ENCODE measurements at places on chromosomes 1 and 21. TPM values are rescaled to one million over a fixed set of nuclear protein-coding genes. Genes with fewer than 3 reads are reported as not detected.
A peak's percentile ranks its signal among the peaks of the same experiment; 100 is the strongest.

- H3K27ac ChIP-seq = no peak overlapping the region
- no peaks in the 10 kb centered on the region for H3K36me3 ChIP-seq
- H3K27me3 ChIP-seq = no peaks in the 10 kb centered on the region
- H3K4me3 ChIP-seq = no peak overlapping the region
- H3K4me1 ChIP-seq = no peaks in the 10 kb centered on the region
- no peak for DNase-seq
These were observed 41.7 kb downstream of the COQ8A start for GRCh38 chr1:226981838-226982237.

GRCh38 chr1:84156210-84156621, 12.1 kb downstream of the PRKACB start:
- no peak for DNase-seq
- H3K4me1 ChIP-seq = peaks cover 65% of the 10 kb centered on the region
- H3K27me3 ChIP-seq = no peaks in the 10 kb centered on the region
- H3K27ac ChIP-seq = peak overlapping the region; percentile 64

DNA sequence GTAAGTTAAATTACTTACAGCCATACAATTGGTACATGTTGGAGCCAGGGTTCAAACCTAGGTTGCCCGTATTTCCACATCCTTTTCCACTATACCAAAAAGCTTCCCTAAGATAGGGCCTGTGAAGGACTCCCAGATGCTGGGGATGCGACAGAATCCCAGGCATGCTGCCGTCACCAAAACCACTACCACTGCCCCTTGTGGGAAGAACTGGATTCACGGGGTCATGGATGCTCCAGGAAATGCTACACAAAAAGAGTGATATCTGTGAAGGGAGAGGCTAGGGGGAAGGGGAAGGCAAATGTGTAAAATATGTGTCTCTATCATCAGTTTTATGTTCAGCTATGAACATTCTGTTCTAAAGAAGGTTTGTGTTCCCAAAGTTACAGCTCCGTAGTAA, 133.9 kb upstream of the IVNS1ABP start:
- no peak for DNase-seq
- H3K4me3 ChIP-seq = no peak overlapping the region
- no peak overlapping the region for H3K27ac ChIP-seq
- H3K4me1 ChIP-seq = peaks cover 20% of the 10 kb centered on the region
- H3K36me3 ChIP-seq = peaks cover 17% of the 10 kb centered on the region
- H3K27me3 ChIP-seq = no peaks in the 10 kb centered on the region

- H3K27ac ChIP-seq = no peak overlapping the region
- no peaks in the 10 kb centered on the region for H3K4me1 ChIP-seq
- DNase-seq = no peak
- H3K36me3 ChIP-seq = peaks cover 20% of the 10 kb centered on the region
- H3K27me3 ChIP-seq = no peaks in the 10 kb centered on the region
- H3K4me3 ChIP-seq = no peak overlapping the region
These were observed 55.2 kb downstream of the DEGS1 start for GRCh38 chr1:224238212-224238611.

PRR9 gene
- total RNA-seq = not detected

- H3K4me1 ChIP-seq = peaks cover 2% of the 10 kb centered on the region
- DNase-seq = no peak
- peaks cover 66% of the 10 kb centered on the region for H3K27me3 ChIP-seq
- H3K36me3 ChIP-seq = peaks cover 2% of the 10 kb centered on the region
- H3K27ac ChIP-seq = no peak overlapping the region
- H3K4me3 ChIP-seq = no peak overlapping the region
These were observed 14.8 kb downstream of the SIM2 start for GRCh38 chr21:36713746-36714145.

DNA sequence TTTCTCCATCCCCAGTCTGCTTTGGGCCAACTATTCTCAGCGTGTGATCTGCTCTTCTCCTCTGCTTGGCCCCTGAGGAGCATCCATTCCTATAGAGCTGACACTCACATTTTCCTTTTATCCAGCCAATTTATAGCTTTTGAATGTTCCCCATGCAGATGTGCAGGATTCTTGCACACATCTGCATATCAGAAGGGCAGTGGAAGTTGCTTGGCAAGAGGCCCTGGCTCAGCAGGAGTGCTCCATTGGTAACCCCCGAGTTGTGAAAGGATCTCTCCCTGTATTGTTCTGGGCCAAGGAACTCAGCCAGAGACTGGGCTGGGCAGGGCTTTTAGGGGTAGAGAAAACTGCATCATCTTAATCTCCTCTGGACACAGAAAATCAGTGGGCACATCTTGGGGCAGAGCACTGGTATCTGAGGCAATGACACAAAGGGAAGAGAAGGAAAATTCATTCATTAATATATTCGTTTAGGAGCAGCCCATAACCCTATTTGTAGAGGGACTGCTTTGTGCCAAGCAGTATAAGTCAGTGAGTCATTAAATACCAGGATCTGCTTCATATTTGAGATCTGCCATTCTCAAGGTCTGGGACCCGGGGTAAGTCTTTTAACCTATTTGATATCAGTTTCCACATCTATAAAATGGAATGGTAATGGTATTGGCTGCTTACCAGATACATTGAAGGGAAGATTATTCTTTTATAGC, 31.0 kb upstream of the BEND5 start:
- DNase-seq = no peak
- H3K27me3 ChIP-seq = peaks cover 4% of the 10 kb centered on the region
- H3K4me3 ChIP-seq = no peak overlapping the region
- H3K4me1 ChIP-seq = no peaks in the 10 kb centered on the region

DNA sequence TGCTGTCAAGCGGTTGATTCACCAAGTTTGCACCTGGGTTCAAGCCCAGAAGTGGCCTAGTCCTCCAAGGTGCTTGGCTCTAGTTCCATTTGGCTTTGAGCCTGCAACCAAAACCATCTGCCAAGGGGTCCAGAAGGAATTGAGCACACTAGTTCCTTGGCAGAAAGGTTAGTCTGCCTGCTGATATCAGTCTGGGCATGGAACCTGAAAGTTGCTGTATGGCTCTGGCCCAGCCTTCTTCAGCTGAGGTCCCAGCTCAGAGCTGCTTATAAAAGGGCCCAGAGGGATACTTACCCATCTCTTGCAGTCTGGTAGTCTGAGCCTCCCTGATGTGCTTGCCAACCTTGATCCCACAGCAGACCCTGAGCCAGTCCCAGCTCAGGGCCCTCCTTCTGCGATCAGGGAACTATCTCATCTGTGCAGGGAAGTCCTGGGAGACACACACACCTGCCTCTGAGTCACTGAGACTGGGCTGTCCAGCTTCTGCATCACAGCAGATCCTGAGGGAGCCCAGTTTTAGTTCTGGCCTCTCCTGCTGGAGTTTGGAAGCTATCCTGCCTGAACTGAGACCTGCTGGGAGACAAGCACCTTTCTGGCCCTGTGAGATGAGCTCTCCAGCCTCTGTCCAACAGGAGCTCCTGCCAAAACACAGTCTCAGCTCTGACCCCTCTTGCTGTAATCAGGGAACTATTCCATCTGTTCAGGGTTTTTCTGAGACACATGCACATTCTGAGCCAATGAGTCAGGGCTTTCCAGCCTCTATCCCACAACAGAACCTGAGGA, 75.8 kb downstream of the CTH start:
- no peak overlapping the region for H3K27ac ChIP-seq
- H3K27me3 ChIP-seq = peaks cover 10% of the 10 kb centered on the region
- no peaks in the 10 kb centered on the region for H3K4me1 ChIP-seq
- H3K36me3 ChIP-seq = no peaks in the 10 kb centered on the region
- no peak overlapping the region for H3K4me3 ChIP-seq
- no peak for DNase-seq

TNFRSF4 gene
- total RNA-seq = 2.9 TPM

RNF223 gene
- total RNA-seq = not detected

- H3K36me3 ChIP-seq = peaks cover 2% of the 10 kb centered on the region
- no peak for DNase-seq
- H3K4me1 ChIP-seq = no peaks in the 10 kb centered on the region
- H3K27ac ChIP-seq = no peak overlapping the region
These were observed 49.6 kb downstream of the ANGPTL1 start for GRCh38 chr1:178821134-178821866.

ERICH3 gene
- not detected for total RNA-seq

DNA sequence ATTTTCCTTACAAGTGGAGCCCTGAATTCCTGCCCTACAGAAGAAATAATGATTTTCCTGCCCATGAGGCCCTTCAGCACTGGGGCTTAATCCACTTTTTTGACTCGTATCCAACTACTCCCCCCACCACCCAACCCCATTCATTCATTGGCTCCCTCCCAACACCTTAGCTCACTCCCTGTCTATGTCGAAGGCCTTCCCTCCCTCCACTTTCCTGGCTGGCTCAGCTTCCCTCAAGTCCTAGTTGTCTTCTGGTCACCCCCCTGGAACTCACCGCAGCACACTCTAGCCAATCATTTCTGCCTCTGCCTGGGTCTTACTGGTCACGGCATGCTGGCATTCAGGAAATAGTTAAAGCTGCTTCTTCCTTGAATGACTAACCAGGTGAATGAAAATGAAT, 118.9 kb downstream of the PGBD5 start:
- peaks cover 15% of the 10 kb centered on the region for H3K4me1 ChIP-seq
- no peaks in the 10 kb centered on the region for H3K36me3 ChIP-seq
- H3K27me3 ChIP-seq = no peaks in the 10 kb centered on the region
- DNase-seq = no peak

DNA sequence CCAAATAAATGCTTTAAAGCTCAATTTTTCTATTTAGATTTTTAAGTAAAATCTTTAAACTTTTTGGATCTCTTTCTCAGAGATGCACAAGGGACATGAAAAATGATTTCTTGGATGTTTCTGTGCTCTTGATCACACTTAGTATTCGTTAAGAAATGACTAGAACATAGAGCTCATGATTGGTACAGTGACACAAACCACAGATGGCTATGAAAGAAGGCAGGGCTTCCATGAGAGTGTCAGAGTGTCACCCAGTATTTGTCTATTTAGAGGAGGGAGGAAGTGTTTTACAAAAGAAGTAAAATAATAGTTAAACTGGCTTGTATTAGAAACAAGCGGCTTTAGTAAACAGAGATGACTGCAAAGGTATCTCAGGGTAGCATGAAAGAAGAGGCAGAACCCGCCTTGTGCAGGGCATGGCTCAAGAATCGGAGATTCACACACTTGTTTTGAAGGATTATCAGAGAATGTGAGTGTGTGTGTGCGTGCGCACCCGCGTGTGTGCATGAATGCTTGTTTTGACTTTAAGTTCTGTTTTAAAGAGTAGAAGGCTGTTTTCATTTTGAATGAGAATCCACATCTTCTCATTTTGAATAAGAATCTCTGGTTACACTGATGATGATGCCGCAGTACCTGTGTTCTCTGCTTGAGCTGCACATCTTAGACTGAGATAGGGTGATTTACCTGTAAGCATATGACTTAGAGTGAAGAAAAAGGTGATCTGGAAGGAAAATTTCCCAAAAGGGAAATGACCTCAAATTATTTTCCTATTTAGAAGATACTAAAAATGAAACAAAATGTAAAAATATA, 82.1 kb downstream of the VPS26C start:
- H3K4me1 ChIP-seq = peaks cover 13% of the 10 kb centered on the region
- peaks cover 34% of the 10 kb centered on the region for H3K36me3 ChIP-seq
- H3K27ac ChIP-seq = no peak overlapping the region
- H3K27me3 ChIP-seq = no peaks in the 10 kb centered on the region

DNA sequence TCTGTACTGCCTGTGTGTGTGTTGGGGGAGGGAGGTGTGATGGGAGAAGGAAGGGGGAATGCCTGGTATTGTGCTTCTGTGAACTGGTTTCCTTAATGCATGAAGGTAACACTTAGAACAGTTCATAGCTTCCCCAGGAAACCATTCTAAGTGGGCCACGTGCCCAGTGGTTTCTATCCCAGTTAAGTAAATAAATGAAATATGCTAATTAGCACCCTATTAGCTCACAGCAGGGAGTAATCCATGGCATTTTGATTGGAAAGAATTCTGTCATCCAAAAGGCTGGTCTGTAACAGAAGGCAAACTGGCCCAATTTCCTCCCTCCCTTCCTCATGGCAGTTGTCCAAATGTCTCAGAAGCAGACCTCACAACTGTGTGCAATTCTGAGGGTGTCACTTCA, 199.3 kb downstream of the TTLL7 start:
- H3K27me3 ChIP-seq = no peaks in the 10 kb centered on the region
- H3K4me3 ChIP-seq = no peak overlapping the region
- H3K4me1 ChIP-seq = no peaks in the 10 kb centered on the region
- no peak for DNase-seq

TTC24 gene
- 19.7 TPM for total RNA-seq

- H3K27ac ChIP-seq = no peak overlapping the region
- DNase-seq = no peak
- H3K4me3 ChIP-seq = no peak overlapping the region
These were observed 491.6 kb upstream of the C1orf87 start for GRCh38 chr1:60564916-60565750.

- peaks cover 4% of the 10 kb centered on the region for H3K36me3 ChIP-seq
- H3K4me3 ChIP-seq = no peak overlapping the region
- DNase-seq = no peak
- H3K27me3 ChIP-seq = peaks cover 5% of the 10 kb centered on the region
- no peak overlapping the region for H3K27ac ChIP-seq
- H3K4me1 ChIP-seq = peaks cover 11% of the 10 kb centered on the region
These were observed 6.6 kb upstream of the PRPF38B start for GRCh38 chr1:108685529-108685928.

DNA sequence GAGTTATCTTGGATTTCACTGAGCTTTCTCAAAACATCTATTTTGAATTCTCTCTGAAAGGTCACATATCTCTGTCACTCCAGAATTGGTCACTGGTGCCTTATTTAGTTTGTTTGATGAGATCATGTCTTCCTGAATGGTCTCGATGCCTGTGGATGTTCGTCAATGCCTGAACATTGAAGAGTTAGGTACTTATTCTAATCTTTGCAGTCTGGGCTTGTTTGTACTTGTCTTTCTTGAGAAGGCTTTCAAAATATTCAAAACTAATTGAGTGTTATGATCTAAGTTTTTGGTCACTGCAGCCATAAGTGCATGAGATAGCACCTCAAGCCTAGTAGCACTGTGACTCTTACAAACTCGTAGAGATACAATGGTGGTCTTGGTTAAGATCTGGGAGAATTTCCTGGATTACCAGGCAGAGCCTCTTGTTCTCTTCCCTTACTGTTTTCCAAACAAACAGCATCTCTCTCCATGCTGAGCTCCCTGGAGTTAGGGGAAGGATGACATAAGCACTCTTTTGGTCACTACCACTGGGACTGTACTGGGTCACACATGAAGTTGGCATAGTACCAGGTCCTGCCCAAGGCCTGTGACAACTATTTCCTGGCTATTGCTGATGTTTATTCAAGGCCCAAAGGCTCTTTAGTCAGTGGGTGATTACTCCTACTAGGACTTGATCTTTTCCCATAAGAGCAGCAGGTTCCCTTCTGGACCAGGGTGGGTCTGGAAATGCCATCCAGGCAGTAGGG, 25.6 kb downstream of the SLC22A15 start:
- no peak for DNase-seq
- H3K4me1 ChIP-seq = peaks cover 11% of the 10 kb centered on the region
- H3K4me3 ChIP-seq = no peak overlapping the region
- H3K36me3 ChIP-seq = peaks cover 6% of the 10 kb centered on the region

TNNT2 gene
- not detected for total RNA-seq

GRCh38 chr1:58238846-58239245, 307.7 kb downstream of the OMA1 start:
- no peak overlapping the region for H3K4me3 ChIP-seq
- H3K27me3 ChIP-seq = peaks cover 8% of the 10 kb centered on the region
- H3K4me1 ChIP-seq = no peaks in the 10 kb centered on the region
- H3K36me3 ChIP-seq = no peaks in the 10 kb centered on the region

EVA1C gene
- total RNA-seq = 3.5 TPM

OR2T33 gene
- total RNA-seq = not detected

GRCh38 chr21:14685568-14685967, 139.5 kb upstream of the SAMSN1 start:
- peaks cover 17% of the 10 kb centered on the region for H3K36me3 ChIP-seq
- H3K27ac ChIP-seq = no peak overlapping the region
- no peak overlapping the region for H3K4me3 ChIP-seq
